ENCODE measurements at places on chromosomes 12 and 14.

GRCh38 chr12:68821357-68822188 is 13.6 kb downstream of the MDM2 start:
- no peak for DNase-seq

DNA sequence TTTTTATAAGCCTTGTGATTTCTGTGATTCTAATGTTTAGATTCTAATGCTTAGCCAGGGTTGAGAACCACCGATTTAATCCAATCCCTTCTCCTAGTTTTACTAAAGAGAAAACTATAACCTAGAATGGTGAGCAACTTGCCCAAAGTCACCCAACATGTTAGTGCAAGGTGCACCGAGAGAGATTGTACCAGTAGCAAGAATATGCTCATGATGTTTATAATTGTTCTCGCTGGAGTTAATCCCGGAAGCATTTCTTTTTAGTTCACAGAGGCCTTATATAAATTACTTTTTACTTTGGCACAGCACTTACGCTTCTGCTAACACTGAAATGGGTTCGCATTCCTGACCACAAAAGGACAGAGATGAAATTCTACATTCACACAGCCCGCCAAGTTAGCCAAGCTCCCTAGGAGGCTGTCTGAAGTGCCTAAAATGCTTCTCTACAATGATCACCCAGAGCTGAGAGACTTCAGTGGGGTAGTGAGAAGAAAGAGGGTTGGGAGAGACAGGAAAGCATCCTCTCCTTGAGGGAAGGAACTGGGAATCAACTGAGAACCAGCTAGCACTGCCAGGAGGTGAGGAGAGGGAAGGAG is 579 bp upstream of the BLOC1S1 start:
- DNase-seq = no peak

DNA sequence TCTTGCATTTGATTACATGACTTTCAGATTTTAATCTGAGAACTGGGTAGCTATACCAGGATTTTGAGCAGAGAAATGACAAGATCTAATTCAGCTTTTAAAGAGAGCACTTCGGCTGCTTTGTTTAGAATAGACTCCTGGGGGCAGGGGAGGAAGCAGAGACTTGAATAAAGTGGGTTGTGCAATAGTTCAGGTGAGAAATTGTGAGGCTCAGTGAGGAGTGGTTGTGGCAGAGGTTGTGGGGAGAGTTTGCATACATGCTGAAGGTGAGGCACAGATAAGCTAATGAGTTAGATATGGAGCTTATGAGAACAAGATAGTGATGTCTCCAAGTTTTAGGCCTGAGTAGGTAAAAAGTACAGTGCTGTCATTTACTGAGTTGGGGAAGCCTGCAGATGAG is 281.4 kb downstream of the FLRT2 start:
- DNase-seq = no peak

GRCh38 chr12:47098099-47098498 is 18.3 kb upstream of the AMIGO2 start:
- DNase-seq = no peak

DNA sequence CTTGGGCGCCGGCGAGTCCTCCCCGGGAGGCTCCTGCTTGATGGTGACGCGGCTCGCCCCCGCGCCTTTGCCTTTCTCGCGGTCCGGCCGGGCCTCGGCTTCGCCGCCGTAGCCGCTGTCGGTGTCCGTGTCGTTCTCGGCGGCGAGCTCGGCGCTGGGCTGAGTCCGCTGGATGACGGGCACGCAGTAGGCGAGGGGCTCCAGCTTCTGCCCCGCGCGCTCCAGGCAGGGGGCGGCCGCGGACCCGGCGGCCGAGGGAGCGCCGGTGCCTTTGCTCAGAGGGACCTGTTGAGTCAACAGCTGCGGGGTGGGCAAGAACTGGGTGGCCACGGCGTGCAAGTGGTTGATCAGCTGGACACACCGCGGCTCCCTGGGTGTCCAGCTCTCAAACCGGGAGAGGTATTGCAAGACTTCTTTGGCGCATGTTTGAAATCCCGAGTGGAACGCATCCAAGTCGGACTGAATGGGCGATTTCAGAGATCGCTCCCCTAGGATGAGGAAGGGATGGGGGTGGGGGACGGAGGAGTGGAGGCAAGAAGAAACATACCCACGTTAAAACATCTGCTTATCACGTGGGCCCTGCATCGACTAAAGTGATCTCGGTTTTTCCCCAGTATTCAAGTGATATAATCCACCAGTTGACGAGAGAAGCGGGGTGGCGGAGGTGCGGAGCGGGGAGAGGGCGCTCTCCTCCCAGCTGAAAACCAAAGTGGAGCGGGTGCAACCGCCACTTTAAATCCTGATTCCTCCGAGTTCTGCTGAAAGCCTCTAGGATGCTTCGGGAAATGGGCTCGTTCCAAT is 2.0 kb downstream of the BHLHE41 start:
- no peak for DNase-seq
